ENCODE measurements at places on chromosomes 2 and 18.

DNA sequence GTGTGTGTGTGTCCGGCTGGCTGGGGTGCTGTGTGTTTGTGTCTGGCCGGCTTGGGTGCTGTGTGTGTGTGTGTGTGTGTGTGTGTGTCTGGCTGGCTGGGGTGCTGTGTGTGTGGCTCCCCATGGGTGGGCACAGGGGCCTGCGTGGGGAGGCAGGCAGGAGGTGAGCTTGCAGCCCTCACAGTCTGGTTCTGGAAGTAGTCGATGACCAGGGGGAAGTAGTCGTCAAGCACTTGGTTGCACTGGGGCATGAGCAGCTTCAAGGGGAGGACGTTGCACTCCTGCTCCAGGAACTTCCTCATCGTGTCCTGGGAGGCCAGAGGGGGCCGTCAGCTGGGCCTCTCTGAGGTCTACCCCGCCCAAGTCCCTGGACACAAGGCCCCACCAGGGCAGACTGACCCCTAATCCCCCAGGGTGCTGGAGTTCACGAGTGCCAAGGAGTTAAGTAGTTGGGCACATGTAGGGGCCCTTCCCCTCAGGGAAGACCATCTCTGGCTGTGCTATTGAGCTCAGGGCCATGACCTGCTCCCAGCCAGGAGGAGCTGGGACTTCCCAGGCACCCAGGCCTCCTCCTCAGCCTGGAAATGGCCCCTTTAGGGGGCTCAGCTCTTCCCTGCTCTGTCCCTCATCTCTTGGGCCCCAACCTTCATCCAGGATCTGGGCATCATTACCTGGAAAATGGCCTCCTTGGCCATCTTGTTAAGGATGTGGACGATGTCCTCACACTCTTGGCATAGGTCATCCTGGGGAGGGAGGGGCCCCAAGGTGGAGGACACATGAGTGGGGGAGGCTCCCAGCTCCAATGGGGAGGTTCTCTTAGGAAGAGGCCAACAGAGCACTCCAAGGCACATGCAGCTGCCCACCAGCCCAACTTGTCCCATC lies 1.3 kb downstream of the SFTPB start:
- no peak for DNase-seq

DNA sequence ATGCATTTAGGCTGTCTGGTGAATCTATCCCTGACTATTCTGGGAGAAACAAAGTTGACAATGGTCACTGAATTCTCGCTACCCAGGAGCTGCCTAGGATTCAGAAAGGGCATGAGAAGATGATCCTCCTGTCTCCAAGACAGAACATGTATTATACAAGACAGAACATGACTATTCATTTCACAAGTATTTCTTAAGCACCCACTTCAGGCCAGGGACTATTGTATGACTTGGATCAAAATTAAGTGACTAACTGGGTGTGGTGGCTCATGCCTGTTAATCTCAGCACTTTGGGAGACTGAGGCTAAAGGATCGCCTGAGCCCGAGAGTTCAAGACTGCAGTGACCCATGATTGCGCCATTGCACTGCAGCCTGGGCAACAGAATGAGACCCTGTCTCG lies 235.8 kb upstream of the RAB12 start:
- no peak for DNase-seq

DNA sequence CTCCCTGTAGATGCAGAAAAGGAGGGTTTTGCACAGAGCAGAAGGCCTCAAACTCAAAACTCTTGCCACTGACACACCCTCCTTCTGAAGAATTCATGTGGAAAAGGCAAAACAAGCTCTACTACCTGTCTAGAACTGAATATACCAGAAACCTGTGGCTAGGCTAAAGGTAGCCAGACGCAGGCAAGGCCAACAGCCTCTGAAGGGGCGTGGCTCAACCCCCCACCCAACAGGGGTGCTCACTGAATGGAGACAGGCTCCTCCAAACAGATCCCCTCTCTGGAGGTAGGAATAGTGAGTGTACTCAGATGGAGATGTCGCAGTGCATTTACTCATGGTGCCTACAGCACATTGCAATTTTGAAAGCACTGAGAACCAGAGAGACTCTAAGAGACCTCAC lies 3.0 kb upstream of the STK17B start:
- no peak for DNase-seq

- no peak for DNase-seq
Observed at GRCh38 chr2:60530660-60531281, 22.7 kb downstream of the BCL11A start.

DNA sequence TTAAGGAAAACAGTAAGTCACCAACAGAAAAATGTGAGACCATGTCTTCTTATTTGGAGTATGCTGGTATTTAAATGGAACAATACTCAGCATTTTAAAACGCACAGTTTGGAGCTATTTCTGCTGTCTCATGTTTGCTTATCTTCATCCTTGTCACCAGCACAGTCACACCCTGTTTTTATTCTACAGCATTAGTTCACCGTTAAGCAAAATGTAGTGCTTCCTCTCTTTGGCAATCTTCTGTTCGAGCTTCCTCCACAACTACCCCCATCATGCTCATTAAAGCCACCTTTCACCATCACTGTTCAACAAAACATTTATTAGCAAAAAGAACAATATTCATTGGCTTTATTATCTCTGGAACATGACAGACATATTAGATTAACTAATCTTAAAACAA lies 64.0 kb downstream of the SLC40A1 start:
- no peak for DNase-seq

DNA sequence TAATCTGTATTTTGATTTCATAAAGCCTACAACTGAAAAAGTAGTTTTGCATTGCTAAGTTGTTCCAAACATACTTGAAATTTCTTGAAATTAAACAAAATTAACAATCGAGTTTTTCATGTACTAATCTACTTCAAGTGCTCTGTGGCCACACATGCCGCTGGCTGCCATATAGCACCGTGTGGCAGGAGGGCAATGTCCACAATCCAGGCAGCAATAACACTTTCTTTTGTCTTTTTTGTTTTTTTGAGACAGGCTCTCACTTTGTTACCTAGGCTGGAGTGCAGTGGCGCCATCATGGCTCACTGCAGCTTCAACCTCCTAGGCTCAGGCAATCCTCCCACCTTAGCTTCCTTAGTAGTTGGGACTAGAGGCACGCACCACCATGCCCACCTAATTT lies 36.1 kb downstream of the SAP130 start:
- no peak for DNase-seq

- DNase-seq = no peak
Observed at GRCh38 chr2:48137829-48138228, 231.5 kb upstream of the FBXO11 start.

- no peak for DNase-seq
Observed at GRCh38 chr2:59339121-59339836, 1098.2 kb upstream of the FANCL start.

DNA sequence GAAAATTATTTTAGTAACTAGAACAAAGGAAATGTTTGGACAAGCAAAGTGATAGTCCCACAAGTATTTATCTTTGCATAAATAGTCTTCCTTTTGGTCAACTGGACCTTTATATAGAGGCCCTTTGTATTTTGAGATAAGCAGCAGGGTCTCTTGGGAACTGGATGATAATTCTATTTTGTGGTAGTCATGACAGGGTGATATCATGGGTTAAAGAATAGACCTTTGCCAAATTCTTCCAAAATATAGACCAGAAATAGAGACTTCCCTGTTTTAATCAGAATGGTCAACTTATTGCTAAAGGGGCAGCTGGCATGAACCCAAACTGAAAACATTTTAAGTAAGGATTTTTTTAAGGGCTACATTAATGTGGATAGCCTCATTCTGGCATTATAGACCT lies 10.5 kb downstream of the PLEK start:
- no peak for DNase-seq

Data from AG04450 (cell line).